Upper lobe of right lung (tissue), 1 donor: ENCODE measurements at places on chromosomes 5 and 9. TPM values are rescaled to one million over a fixed set of nuclear protein-coding genes. Genes with fewer than 3 reads are reported as not detected.

DNA sequence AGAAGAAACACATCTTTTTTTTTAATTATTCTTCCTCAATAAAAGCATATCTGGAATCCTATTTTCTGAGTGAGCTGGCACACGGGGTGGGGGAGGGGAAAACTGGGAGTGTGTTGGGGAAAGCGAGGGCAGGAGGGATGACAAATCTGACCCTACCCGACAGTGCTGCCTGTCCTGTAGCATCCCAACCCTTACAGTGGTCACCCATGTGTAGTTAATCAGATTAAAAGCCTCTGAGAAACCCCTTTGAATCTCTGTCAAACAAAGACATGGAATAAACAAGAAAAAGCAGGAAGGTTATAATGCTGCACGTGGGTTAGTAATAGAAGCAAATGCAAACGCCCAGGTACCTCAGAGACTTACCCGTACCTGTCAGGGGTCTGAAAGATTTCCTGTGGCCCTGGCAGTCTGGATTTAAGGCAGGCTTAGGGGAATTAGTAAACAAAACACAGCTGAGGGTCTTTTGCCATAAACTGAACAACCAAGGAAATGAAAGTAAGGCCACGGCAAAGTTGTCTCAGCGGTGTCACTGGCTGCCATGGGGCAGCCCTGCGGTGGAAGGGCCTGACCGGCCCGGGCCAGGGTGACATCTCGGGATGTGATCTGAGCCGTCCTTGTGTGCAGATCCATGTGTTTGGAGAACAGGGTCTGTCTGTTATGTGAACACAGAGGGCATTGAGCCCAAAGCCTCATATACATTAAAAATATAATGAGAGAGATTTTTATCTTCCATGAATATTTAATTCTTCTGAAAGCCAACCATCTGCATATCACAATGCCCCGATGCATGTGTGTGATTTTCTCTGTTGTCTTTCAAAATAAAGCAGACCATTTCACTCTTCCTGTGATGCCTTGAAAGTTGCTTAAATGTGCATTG lies 308.2 kb downstream of the ZNF608 start:
- DNase-seq = no peak

The FOXD4L6 gene
- not detected for total RNA-seq

The PDCD1LG2 gene
- total RNA-seq = 6.3 TPM

GRCh38 chr5:116841734-116842133 lies 267.1 kb upstream of the SEMA6A start:
- DNase-seq = no peak

DNA sequence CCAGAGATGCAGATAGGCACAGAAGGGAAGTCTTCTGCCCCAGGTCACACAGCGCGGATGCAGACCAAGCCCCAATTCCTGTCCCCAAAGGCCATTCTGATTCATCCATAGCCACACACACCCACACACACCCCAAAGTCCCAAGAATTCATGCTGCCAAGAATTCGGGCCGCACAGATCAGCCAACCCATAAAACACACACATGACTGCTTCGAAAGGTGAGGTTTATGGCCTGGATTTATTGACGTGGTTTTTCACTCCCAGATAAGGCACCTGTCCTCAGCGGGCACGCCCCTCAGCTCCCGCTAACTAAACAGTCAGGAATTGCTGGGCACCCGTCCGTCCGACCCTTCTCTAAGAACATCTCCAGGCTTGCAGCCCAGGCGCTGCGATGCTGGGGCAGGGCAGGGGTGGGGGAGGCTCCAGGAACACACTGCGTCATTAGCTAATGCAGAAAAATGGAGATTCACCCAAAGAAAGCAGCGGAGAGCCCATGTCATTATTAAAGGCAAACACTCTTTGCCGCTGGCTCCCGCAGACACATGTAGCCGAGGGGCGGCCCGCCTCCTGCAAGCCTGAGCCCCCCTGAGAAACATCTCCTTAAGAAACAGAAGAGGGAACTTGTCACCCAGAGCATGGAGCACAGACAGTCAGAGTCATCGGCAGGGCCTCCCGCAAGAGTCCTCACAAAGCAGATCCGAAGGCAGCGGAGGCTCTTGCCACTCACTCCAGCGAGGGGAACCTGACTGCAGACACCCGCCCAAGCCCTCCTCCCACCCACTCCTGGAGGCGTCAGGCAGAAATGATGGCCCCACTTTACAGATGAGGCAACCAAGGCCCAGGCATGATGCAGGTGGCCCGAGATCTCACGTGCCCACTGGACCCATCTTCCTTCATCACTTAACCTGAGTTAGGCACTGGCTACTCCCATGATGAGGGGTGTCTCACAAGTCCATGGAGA lies 19.9 kb downstream of the VAV2 start:
- peak; percentile 61 for DNase-seq

GRCh38 chr5:61159836-61160235 lies 2.4 kb downstream of the SMIM15 start:
- DNase-seq = no peak

The CDKN2B-AS1 gene
- total RNA-seq = 2.3 TPM

The TBC1D13 gene
- 27.1 TPM for total RNA-seq

GRCh38 chr5:40258222-40258621 lies 421.5 kb upstream of the PTGER4 start:
- no peak for DNase-seq

DNA sequence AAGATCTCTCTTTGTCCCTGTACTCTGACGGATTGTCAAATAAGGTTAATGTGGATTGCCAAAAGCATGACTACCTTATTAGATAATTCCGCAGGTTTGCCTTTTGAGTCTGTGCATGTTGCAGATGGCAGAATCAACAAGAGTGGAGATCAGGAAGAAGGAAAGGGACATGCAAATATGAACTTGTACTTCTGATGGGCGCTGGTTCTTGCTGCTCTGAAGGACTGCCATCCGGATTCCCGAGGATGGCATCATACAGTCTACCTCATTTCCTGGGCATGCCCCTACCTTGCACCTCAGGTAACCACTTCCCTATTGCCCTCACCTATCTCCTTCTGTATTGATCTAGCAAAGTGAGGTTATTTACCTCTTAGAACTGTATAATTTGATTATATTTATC lies 504.2 kb downstream of the ACTL7B start:
- no peak for DNase-seq

The ZNF474 gene
- total RNA-seq = not detected

GRCh38 chr5:117812861-117813260 lies 1175.5 kb downstream of the DTWD2 start:
- no peak for DNase-seq

DNA sequence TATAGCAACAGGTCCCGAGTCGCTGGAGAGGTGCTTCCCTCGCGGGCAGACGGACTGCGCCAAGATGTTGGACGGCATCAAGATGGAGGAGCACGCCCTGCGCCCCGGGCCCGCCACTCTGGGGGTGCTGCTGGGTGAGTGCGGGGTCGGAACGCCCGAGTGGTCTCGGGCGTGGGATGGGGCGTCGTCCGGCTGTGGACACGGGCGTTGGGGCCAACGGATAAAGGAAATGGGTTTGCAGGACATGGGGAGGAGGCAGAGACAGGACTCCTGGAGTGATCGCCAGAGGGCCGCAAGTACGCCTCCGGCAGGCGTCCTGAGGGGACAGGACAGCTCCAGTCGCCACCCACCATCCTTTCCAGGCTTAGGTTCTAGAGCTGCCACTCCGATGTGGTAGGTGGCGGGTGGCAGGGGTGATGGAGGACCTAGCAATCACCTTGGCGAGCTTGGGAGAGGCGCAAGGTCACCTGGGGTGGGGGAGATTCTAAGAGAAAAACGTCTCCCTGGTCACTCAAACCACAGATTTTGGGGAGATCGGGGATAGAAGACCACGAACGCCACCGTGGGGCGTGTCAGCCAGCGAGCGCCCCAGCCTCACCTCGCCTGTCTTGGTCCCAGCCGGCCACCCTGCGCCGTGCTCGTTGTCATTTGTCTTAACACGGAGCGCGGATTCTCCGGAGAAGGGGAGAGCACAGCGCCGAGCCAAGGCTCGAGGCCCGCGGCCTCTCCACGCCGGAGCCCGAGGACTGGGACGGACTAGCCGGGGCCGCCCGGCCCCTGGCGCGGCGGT lies 922 bp downstream of the LMX1B start:
- DNase-seq = peak; percentile 57

DNA sequence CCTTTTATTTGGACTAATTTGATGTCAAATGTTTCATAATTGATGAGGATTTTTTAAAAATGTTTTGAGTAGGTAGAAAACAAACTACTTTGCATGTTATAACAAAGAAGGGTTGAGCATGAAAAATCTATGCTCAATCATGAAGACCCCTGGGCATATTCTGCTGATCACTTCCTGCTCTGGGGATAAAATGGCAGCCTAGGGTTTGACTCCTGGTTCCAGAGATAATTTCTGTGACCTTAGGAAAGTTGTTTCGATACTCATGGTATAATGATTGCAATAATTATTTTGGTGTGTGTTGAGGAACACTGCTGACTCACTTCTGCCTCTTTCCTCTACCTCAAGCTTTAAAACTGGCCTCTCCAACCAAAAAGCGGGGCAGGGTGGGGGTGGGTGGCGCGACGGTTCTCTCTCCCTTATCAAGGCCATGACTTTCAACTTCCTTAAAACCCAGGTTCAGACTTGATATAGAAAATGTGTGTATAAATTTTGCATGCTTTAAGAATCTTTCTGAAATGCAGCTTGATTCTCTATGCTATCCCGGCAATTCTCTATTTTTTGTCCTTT lies 6.0 kb upstream of the PIP5K1B start:
- DNase-seq = no peak

The FOXI1 gene
- not detected for total RNA-seq

DNA sequence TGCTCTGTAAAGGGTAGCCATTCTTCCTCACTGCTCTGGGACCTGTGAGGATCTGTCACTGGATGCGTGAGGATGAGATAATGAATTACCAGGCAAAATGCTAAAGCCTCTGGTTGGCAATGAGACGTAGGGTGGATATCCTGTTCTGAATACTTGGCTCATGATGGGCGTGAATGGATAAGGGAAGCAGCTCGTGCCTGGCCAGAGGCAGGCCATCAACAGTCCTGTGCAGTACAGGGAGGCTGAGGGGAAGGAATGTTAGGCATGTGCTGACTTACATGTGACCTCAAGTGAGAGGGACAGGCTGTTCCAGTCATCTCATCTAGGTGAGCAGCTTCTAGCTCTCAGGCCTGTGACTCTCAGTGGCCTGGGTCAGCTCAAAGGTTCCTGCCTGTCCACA lies 172.8 kb downstream of the CARTPT start:
- no peak for DNase-seq

The DNAJC18 gene
- 11.9 TPM for total RNA-seq

DNA sequence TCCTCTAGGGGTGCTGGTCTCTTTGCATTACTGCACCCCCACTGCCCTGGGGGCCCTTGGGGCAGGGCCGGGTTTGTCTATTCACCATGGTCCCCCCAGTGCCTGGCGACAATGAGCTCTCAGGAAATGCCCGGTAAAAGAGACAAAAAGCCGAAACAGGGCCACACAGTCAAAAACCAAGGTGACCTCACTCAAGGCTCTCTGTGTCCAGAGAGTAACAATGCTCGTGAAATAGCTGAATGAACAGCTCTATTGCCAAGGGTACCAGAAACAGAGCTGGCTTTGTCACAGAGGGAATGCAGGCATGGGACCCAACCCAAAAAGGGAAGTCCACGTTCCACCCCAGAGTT lies 16.0 kb downstream of the SH3PXD2B start:
- DNase-seq = no peak

DNA sequence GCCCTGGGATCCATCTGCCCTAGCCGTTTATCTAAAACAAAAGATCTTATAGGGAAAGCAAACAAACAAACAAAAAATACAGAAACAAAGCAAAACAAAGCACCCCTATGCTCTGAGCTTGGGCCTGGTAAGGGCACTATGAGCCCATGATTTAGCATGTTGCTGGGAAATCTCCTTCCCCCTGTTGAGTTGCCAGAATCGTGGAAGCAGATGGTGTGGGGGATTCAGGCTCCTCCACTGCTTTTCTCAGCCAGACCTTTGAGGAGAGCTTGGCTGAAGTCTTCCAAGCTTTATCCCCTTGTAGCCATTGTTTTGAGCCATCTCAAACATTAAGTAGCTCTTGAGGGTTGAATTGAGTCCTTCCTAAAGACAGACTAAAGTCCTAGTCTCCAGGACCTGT lies 29.9 kb downstream of the TMC1 start:
- no peak for DNase-seq
